Stimulated activated naive CD8-positive, alpha-beta T cell treated with anti-CD3 and anti-CD28 coated beads, Interleukin-15, Interleukin-2, amounts not matched to agents 100 U/mL and 50 U/mL, for 24 hours (primary cell): ENCODE measurements at places on chromosomes 2 and 18.

DNA sequence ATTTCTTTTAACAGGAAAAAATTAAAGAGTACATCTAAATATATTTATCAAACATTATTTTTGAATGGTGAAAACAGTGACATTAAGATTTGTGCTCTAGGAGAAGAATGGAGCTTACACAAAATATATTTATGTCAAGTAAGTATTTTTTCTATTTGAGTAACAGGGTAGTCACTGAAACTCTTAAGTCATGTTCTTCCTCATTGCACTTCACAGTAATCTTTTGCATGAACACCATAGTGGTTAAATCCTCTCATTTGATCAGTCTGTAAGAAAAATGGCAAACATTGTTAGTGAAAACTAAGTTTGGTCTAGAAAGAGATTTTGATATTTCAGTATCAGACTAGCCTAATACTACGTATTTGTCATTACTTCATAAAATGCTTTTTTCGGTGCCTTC is 8.1 kb downstream of the GMCL1 start:
- DNase-seq = no peak

- no peak for DNase-seq
Observed at GRCh38 chr2:109164311-109164710, 35.3 kb downstream of the SH3RF3 start.

GRCh38 chr18:7174344-7175095 is 56.4 kb upstream of the LRRC30 start:
- DNase-seq = no peak

DNA sequence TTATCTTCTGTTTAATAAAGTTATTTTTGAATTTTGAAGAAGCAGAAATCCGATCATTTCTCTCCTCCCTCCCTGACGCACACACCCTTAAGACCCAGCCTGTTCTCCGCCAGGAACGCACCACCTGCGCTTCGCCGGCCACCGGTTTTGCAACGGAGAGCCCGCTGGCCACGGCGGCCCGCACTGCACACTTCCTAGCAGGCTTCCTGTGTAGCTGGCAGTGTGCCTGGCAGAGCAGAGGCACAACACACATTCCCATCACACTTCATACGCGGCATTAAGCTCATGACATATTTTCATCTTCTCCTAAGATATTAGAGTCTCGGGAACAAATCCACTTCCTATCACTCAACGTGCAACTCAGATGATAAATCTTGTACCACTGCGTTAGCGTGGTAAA is 148.0 kb downstream of the HDAC4 start:
- DNase-seq = no peak

- DNase-seq = no peak
Observed at GRCh38 chr2:1686784-1687105, 57.6 kb downstream of the PXDN start.

- DNase-seq = no peak
Observed at GRCh38 chr2:197297772-197298318, 12.7 kb downstream of the ANKRD44 start.

DNA sequence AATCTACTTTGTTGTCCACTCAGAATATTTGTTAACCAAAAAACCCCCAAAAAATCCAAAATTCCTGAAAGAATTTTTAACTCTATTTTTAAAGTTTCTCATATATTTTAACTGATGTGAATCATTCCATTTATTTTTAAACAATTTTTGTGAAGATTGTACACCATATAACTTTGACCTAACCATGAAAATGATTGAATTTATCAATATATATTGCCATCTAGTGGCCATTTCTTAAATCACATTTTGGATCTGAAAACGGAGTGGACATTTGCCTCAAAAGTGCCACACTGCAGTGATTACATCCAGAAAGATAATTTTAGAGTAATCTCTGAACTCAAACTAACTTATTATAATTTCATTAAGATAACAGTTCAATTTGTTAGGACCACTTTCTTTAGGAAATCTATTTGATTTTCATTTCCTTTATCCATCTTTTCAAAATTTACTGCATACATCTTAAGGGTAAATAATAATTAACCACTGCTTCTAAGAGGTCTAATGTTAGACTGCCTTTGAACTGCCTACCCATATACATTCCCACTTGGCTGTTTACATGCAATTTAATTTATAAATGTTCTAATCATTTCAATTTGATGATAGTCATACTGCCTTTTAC is 71.1 kb downstream of the DSC3 start:
- DNase-seq = no peak

GRCh38 chr2:191225690-191226089 is 19.5 kb upstream of the MYO1B start:
- DNase-seq = no peak

GRCh38 chr2:189648846-189649509 is 12.3 kb upstream of the ASNSD1 start:
- DNase-seq = no peak

DNA sequence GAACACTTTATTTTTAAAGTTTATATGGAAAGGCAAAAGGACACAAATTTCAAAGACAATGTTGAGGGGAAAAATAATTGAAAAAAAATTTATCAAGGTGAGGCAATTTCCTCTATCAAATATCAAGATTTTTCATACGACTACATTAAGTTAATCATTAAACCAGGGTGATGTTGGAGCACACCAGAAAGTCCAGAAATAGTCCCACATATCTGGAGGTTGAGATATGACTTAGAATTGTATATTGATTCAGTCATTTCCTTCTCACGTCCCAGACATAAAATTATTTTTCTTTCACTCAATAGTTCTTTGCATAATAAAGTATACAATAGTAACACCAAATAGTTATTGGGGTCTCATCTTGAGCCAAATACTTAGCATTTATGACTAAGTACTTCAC is 605.1 kb downstream of the NUP35 start:
- no peak for DNase-seq

GRCh38 chr2:102187496-102188150 is 800 bp downstream of the IL1RL2 start:
- DNase-seq = peak; percentile 63

- no peak for DNase-seq
Observed at GRCh38 chr2:148680462-148680861, 35.9 kb downstream of the EPC2 start.
